A375 (cell line): ENCODE measurements at places on chromosomes 5 and 9. TPM values are rescaled to one million over a fixed set of nuclear protein-coding genes. Genes with fewer than 3 reads are reported as not detected.

Gene BNIP1
- 27.1 and 28.2 TPM in 2 replicates for total RNA-seq

Gene SPATA31A3
- 0.05 TPM in 1 of 2 replicates, not detected in the other for total RNA-seq

Gene ANKRD31
- total RNA-seq, result 0.32 and 0.34 TPM in 2 replicates

Gene DMGDH
- total RNA-seq, result not detected in 2 replicates

Gene IQGAP2
- 0.98 and 1.4 TPM in 2 replicates for total RNA-seq

Gene DRD1
- total RNA-seq, result not detected in 2 replicates

Gene TMEM252
- not detected in 2 replicates for total RNA-seq

Gene PTBP3
- 13.3 and 17.5 TPM in 2 replicates for total RNA-seq

Gene NKD2
- total RNA-seq, result 0.49 and 0.72 TPM in 2 replicates

Gene PRDM9
- total RNA-seq, result 0.29 and 0.41 TPM in 2 replicates

Gene SRP19
- 82.0 and 108 TPM in 2 replicates for total RNA-seq

Gene RABEPK
- 31.6 and 38.2 TPM in 2 replicates for total RNA-seq
